GM10248 (cell line): ENCODE measurements at places on chromosomes 5 and 9.
A peak's percentile ranks its signal among the peaks of the same experiment; 100 is the strongest.

GRCh38 chr9:101229606-101230005 lies 155.2 kb downstream of the BAAT start:
- DNase-seq, result no peak

DNA sequence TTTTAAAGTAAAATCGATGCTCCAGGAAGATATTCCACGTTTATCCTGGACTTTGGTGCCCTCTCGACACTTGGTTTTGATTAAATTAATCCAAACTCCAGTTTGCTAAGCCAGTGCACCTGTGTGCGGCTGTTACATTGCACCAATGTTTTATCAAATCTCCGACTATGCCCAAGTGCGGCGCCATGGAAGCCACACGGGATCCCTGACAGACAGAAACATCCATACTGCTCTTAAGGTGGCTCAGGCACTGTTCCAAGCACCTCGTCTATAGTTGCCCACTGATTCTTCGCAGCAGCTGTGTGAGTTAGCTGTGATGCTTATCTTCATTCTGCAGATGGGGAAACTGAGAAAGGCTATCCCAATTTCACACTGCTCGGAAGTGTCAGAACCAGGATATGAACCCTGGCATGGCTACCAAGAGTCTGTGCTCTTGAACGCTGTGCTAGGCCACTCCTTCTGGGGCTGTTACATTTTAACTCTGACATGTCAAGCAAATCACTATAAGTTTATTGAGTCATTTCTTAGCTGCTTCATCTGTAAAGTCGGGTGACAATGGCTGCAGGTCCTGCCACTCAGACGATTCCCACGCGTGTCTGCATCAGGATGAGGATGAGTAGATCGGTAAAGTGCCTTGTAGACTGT lies 113.0 kb downstream of the ADAMTS2 start:
- no peak for DNase-seq

- no peak for DNase-seq
Measured at GRCh38 chr5:93587597-93588351, 4.8 kb downstream of the NR2F1 start.

DNA sequence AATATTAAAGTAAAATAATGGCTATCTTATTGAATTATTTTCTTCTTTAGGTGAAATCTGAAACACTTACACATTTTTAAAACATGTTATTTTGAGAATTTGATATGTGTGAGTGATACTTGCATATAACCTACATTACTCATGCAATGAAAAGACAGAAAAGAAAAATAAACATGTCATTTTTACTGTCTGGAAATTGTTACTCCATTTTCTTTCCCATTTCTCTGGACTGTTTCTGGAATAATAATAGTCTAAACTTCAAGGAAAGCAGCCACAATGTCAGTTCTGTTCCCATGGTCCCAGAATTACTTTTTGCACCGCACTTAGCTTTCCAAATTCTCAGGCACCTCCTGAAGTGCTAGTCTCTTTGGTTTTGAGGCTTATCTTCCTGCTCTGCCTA lies 145.5 kb downstream of the PRR16 start:
- DNase-seq, result no peak

DNA sequence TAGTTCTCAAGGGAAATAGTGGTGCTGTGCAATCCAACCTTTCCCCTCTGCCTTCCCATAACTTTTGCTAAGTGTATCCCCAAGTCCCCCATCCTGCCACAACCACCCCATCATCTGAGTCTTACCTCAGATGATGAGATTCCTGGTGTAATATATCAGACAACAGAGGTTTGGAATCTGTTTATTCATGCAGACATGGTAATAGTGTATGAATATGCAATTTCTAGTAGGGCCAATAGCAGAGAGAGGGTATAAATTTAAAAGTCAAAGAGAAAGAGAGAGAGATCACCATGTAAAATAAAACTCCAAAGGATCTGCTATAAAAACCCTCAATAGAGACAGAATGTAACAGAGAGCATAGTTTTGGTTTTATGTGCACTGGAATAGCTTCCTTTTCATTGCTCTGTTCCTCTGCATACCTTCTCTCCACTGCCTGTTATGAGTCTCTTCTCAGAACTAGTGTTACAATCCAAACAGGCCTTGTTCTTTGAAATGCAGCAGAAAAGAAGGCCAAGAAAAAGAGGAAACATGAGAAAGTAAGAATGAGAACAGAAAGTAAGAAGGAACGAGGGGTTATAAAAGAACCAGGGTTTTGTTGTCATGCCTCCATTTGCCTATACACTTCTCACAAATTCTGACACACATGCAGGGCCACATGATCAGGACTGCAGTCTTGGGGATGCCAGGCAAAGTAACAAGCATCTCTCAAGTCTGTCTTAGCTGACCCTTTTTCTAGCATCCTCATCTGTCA lies 278.0 kb downstream of the CETN3 start:
- DNase-seq, result peak; percentile 38

GRCh38 chr9:129559506-129559881 lies 61.4 kb downstream of the C9orf50 start:
- no peak for DNase-seq

- DNase-seq, result no peak
Measured at GRCh38 chr9:69307446-69308205, 17.4 kb upstream of the ENTREP1 start.

DNA sequence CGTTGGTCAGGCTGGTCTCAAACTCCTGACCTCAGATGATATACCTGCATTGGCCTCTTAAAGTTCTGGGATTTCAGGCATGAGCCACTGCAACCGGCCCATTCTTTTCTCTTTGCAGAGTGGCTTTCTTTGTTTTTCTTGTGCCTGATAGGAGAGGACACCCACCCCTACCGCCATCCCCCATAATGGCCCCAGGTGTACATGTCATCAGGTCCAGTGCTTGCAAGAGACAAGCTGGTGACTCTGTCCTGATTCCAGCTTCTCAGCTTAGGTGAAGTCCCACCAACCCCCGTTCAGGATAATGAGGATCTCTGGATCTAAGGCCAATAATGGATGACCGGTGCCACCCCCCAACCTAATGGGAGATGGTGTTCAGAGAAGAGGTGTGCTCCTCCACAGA lies 2.3 kb upstream of the AIF1L start:
- DNase-seq, result no peak

GRCh38 chr5:154295551-154295950 lies 105.0 kb downstream of the GALNT10 start:
- DNase-seq, result no peak

DNA sequence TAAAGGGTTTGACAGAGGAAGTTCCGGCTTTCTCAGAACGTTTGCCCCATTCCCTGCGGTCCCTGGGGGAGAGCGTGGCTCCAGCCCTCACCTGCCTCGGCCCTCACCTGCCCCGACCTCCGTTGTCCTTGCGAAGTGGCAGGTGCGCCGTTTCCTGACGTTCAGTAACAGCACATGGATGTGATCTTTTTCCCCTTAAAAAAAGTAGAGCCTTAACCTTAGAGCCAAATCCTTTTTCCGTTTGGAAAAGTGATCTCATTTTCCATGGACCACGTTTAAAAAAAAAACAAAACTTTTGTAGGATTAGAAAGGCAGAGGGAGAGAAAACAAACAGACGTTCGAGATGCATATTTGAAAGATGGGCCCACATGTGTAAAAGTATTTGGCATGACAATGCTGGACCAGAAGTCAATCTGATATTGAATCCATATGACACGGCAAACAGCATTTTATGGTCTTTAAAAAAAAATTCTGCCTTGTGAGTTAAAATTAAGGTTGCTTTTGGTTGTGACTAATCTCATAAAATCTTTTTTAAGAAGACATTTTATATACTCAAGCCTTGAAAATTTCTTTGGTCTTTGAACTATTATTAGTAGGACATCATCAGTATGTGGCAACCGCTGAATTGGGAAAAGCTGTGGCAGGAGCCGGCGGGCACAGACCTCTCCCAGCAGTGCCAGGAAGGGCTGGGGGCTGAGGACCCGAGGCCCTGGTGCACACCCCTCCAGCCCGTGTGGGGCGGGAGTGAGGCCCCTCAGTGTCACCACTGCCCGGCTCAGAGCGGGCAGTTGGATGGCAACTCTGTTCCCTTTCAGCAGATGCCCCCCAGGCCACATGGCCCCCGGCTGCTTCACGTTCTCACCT lies 42.5 kb upstream of the EXOC3 start:
- peak; percentile 21 for DNase-seq

- DNase-seq, result no peak
Measured at GRCh38 chr9:127746959-127747569, 12.0 kb upstream of the TOR2A start.

- DNase-seq, result peak; percentile 46
Measured at GRCh38 chr5:173743641-173744343, 127.3 kb upstream of the BOD1 start.

DNA sequence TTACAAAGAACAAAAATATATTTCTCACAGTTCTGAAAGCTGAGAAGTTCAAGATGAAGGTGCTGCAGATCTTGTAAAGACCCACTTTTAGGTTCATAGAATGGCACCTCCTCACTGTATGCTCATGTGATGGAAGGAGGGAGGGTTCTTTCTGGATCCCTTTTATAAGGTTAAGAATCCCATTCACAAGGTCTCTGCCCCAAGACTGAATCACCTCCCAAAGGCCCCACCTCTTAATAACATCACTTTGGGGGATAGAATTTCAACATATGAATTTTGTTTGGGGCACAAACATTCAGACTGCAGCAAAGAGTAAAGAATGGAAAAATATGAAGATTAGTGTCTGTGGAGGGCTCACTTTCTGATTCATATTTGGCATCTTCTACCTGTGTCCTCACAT lies 77.1 kb upstream of the PRR16 start:
- no peak for DNase-seq

- no peak for DNase-seq
Measured at GRCh38 chr9:115466756-115467155, 348.8 kb upstream of the TNC start.

GRCh38 chr5:8005416-8005815 lies 136.5 kb downstream of the MTRR start:
- no peak for DNase-seq

DNA sequence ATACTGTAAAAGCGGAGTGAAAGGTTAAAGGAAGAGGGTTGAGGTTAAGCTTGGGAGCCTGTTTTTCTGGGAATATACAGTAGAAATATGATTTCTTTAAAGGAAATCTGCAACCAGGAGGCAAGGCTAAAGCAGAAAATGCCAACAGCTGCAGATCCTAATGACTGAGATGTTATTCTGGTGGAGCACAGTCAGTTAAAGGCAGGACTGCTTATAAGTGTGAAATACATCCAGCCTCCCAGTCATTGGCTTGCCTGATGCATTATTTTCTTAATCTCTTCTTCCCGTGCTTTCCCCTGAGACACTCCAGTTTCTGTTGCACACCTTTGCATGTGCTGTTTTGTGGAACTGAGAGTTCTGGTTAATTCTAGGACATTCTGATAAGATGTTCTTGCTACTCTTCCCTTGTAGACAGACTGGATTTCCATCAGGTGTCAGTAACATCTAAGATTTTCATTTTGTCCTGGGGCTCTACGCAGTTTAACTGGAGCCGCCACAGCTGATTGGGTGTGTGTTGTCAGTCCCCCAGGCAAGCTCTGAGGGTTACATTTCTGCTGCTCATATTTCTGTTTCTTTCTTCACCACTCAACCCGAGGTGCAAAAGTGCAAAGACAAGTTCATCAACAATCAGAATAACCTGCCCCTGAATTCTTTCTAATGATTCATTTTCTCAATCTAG lies 44.4 kb downstream of the CAST start:
- DNase-seq, result no peak

- DNase-seq, result no peak
Measured at GRCh38 chr9:130640681-130641080, 23.7 kb upstream of the PRDM12 start.

- DNase-seq, result no peak
Measured at GRCh38 chr9:116928884-116929283, 241.8 kb downstream of the TRIM32 start.

GRCh38 chr5:373710-374602 lies 52.4 kb downstream of the AHRR start:
- peak; percentile 87 for DNase-seq

DNA sequence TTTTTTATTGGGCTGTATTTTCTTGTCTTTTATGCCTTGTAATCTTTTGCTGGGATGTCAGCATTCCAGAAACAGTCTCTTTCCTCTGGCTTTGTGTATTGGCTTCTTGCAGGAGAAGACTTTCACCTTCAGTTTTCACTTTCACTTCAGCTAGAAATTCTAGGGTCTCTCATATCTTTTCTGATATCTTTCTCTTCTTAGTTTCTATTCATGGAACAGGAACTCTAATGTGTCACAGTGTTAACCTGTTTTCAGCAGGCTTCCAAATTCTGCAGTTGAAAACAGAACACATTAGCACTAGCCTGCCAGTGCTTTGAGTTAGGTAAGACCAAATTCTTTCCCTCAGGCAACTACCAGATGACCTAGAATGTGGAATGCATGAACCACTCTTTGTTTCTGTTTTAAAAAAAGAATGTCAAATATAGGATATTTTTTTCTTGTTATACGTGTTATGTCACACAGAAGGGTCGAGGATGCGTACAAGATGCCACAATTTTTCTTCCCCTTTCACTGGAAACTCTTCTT lies 164.7 kb downstream of the TUSC1 start:
- DNase-seq, result no peak
